ENCODE measurements at places on chromosomes 3 and 15. TPM values are rescaled to one million over a fixed set of nuclear protein-coding genes. Genes with fewer than 3 reads are reported as not detected.

The CFAP100 gene
- total RNA-seq, result not detected

The GOLGA8G gene
- under 0.01 TPM for total RNA-seq

The SLC9C1 gene
- total RNA-seq, result 1.3 TPM

The OXTR gene
- total RNA-seq, result 41.3 TPM

The GRK7 gene
- 0.12 TPM for total RNA-seq

The CCDC9B gene
- 35.0 TPM for total RNA-seq

The MEF2A gene
- 43.8 TPM for total RNA-seq

The IQCF2 gene
- not detected for total RNA-seq

The PLCB2 gene
- total RNA-seq, result 0.49 TPM

The SSUH2 gene
- total RNA-seq, result not detected

The NR2F2 gene
- 3.5 TPM for total RNA-seq

The MUSTN1 gene
- total RNA-seq, result not detected

The GPR62 gene
- total RNA-seq, result not detected

The ARNT2 gene
- 30.0 TPM for total RNA-seq

The CPEB1 gene
- total RNA-seq, result 14.9 TPM

The TGM4 gene
- total RNA-seq, result not detected

The KLHL6 gene
- total RNA-seq, result under 0.01 TPM

The GOLGA8J gene
- total RNA-seq, result not detected

The CYP19A1 gene
- total RNA-seq, result 2.6 TPM
